ENCODE measurements at places on chromosomes 2 and 18.

GRCh38 chr2:174325373-174326160 is 9.2 kb upstream of the SP9 start:
- no peak for DNase-seq

DNA sequence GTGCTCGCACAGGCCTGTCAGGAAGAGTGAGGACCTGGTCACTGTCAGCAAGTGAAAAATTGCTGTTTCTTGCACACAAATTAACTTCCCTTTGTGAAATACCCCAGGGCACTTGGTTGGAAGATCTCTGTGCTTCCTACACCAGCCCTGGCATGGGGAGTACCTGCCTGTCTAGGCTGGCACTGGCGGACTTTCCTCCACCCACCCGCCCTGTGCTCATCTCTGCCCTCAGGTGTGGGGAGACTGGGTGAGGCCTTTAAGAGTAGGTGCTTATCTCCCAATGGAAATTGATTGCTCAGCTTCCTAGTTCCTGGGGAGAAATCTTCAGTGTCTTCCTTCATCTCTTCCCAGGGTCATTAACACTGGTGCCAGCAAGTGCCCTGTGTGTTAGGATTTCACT is 42.1 kb downstream of the IMPA2 start:
- DNase-seq: no peak

DNA sequence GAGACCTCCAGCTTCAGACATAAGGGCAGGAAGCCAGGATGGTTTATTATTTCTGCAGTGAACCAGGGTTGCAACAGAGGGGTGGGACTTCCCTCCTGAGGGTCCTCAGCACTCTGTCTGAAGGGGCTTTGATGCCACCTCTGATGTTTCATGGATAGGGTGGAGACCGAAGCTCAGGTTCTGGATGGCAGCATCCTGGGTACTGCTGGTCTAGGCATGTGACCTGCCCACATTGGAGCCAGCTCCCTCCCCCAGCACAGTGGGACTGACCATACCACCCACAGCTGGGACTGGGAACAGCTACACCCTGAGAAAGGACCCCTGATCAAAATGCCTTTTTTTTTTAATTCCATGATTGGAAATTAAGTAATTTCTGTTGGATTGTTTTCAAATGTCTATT is 355.2 kb downstream of the ZNF516 start:
- DNase-seq: no peak

- no peak for DNase-seq
Observed at GRCh38 chr2:155766342-155767115, 566.0 kb downstream of the NR4A2 start.

GRCh38 chr2:241195506-241196130 is 7.1 kb downstream of the ANO7 start:
- no peak for DNase-seq

GRCh38 chr18:55858661-55859515 is 270.9 kb upstream of the TCF4 start:
- no peak for DNase-seq
